ENCODE measurements at places on chromosomes 12 and 14.
A peak's percentile ranks its signal among the peaks of the same experiment; 100 is the strongest.

DNA sequence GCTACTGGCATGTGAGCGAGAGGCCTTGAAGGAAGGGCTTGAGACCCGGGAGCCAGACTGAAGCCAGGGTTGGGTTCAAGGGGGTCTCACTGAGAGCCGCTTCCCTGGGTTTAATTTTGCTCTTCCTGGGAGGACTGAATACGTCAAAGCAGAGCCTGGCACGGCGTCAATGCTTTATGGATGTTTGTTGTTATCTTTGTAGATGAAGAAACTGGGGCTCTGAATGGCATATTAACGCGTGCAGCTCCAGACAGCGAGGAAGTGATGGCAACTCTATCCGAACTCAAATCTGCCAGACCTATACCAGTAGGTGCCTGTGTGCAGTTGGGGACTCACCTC is 152.8 kb upstream of the PARP11 start:
- no peak for DNase-seq

- DNase-seq, result no peak
Observed at GRCh38 chr12:104928036-104928745, 29.9 kb downstream of the SLC41A2 start.

DNA sequence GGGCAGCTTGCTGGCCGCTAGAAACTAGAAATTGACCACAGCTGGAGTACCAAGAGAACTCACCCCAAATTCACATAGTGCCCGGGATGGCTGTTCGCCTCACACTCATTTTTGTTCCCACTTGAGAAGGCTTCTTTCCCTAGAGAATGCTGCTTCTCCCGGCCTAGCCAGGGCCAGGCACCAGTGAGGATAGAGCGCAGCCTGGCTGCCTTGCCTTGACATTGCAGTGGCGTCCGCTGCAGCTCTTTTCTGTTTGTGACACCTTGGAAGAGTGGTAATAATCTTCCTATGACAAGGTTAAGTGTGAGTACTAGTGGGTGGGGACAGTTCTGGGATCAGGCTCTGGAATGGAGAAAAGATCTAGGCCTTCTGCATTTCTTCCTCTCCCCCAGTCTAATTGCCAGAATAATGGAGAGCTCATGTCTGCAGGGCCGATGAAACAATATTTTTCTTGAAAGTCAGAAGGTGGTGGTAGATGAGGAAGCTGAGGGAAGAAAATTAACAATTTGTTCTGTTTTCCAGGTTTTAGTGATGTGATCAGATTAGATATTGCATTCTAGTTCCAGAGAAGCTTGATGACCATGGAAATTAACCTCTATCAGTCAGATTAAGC is 3.7 kb downstream of the TMEM253 start:
- peak; percentile 75 for DNase-seq

DNA sequence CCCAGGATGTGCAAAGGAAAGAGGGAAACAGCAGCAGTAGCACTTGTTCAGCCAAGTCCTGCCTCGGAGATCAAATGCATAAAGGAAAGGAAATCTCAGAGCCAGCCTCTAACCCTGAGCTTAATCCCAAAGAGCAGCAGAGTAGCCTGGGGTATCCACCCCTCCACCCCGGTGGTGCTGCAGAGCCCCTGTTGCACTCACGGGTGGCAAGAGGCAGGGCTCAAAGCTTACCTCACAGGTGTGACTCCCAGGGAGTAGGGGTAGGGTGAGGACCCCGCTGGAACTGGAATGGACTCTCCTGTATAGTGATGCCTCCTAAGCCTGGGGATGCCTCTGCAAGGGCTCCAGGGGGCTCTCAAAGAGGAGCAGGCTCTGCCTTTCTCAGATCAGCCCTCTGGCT is 211.1 kb downstream of the CACNA1C start:
- DNase-seq, result no peak

GRCh38 chr12:104458694-104459367 is 2.1 kb downstream of the CHST11 start:
- DNase-seq, result no peak

- no peak for DNase-seq
Observed at GRCh38 chr12:29744365-29744764, 39.4 kb downstream of the TMTC1 start.

GRCh38 chr12:8860165-8860961 is 37.9 kb downstream of the A2ML1 start:
- DNase-seq, result peak; percentile 6

DNA sequence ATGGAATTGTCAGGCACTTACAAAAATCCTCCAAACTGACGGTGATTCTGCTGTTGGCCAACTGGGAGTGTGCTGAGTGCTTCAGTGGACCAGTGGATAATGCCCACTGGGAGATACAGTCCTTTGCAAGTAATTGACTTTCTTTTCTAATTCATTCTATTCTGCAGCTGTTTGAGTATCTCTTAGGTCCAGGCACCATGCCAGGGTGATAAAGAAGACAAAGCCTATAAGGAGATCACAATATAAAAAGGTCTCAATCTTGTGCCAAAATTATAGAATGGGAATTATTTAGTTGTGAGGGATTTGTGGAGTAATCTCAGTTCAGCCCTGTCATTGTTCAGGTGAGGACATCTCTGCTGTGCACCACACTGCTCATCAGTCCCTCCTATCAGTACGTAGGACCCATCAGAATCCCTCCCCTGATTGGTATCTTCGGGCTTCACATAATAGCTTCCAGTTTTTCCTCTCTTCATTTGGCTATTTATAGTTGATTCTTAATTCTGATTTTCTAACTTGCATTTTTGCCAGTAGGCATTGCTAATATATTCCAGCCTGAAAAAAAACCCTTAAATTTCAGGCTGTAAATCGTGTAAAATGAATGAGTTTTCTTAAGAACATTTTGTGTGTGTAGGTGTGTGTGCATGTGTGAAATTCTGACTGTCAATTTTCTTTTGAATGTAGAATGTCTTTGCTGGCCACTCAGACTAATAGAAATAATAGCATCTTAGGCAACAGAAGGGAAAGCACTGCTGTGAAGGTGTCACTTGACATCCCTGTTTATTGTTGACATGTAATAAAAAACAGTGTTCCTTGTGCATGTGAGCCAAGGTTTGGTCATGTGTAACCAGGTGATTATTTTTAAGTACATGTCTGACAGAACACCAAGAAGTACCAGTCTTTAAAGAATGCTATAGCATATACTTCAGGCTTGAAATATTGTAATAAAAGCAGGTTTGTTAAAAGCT is 457.6 kb upstream of the RGS6 start:
- DNase-seq, result no peak

DNA sequence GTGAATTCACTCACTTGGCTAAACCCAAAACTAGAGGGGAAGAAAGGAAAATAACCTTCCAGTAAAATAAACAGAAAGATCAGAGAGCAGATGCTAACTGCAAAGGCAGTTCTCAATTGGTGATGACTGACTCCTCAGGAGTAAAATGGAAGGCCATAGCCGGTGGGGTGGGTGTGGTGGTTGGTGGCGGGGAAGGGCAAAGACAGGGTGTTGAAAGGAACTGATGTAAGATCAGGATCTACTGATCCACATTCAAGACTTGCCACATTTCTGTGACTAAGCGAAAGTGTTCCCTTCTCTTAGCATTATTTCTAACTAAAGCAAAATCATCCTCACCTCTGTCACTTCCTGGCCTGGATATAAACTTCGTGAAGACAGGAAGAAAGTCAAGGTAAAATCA is 26.3 kb upstream of the TC2N start:
- no peak for DNase-seq

DNA sequence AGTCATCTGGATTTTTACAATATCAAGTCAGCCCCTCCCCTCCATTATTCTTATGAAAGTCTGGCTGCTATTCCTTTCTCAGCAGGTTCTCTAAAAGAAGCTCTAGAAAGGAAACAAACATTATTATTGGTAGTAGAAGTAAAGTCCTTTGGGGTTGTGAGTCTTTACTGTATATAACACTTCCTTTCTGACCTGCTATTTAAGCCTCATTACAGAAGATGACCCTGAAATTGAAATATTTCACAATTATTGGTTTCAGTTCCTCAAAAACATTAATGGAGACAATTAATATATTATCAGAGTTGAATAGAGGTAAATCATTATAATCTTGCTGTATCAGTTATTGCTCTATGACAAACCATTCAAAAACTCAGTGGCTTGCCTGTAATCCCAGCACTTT is 19.3 kb downstream of the PLEKHA5 start:
- no peak for DNase-seq

DNA sequence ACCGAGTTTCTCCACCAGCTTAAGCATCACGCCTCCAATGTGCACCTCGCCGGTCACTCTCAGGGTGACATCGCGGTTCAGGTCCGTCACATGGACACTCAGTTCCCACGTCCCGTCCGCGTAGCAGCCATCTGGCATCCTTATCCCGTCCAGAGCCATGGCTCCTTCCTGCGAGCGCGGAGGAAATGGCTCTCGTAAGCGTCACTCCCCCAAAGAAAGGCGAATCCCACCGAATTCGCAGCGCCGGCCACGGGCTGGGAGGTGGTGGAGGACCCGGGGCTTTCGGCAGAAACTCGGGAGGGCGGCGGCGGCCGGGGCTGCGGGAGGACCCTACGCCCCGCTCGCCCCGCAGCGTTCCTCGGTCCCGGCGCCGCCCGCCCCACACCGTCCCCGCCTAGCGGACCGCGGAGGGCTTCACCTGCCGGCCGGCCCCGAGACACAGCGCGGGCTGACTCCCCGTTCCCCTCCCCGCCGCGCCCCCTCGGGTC is 396 bp downstream of the FERMT2 start:
- DNase-seq, result peak; percentile 12

Data from T-helper 2 cell (primary cell).